Activated CD8-positive, alpha-beta memory T cell treated with anti-CD3 and anti-CD28 coated beads for 48 hours (primary cell): ENCODE measurements at places on chromosomes 3 and 15.

- DNase-seq, result no peak
Measured at GRCh38 chr3:13839253-13839652, 40.6 kb downstream of the WNT7A start.

- no peak for DNase-seq
Measured at GRCh38 chr3:170204023-170204472, 18.2 kb upstream of the PRKCI start.

DNA sequence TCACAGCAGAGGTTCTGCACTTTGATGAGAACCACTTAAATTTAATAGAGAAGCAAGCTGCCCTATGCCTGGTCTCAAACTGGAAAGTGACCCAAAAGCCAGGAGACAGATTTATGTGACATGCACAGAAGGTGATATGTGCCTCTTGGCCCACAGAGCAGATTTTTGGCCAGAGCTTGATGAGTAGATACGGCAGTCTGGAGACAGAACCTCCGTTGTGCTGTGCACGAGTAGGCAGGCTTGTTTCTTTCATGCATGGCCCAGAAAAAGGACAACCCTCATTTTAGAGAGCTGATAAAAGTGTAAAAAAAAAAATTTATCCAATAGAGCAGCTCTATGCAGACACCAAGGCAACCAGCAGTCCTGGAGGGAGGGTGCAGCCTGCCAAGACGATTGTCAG, 423.1 kb downstream of the CNTN6 start:
- no peak for DNase-seq

DNA sequence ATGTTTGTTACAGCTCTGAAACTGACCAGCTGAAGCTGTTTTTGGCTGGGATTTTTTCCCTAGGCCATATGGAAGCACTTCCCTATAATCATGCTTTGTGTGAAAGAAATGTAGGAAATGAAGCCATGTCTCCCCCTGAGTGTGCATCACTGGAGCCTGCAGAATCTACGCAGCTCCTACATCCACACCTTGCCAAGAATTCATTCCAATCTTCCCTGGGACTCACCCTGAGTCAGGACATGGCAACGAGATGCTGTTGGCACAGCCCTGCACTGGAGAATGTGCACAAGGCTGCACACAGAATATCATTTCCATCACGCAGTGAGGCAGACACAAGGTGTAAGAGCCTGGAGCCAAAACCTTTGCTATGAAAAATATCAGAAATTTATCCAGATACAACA, 189.5 kb downstream of the ADAMTSL3 start:
- no peak for DNase-seq

DNA sequence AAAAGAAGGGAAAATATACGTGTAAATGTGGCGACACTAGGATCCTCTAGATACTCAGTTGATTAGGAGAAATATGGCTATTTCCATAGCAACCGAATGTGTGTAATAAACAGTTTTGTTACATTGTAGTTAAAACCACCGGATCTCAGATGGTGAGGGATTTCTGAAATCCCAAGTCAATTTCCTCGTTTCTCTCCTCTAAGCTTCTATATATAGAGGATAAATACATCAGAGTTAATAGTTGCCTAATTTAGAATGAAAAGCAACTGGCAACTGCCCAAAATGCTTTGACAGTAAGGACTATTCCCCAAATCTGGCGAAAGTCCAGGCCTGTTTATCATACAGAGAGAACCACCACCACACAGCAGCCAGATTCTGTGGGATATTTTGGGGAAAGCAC, 112.6 kb downstream of the GABRB3 start:
- no peak for DNase-seq

GRCh38 chr3:51963951-51964451, 3.3 kb downstream of the PCBP4 start:
- no peak for DNase-seq

GRCh38 chr3:128098234-128098633, 25.4 kb downstream of the RUVBL1 start:
- no peak for DNase-seq

DNA sequence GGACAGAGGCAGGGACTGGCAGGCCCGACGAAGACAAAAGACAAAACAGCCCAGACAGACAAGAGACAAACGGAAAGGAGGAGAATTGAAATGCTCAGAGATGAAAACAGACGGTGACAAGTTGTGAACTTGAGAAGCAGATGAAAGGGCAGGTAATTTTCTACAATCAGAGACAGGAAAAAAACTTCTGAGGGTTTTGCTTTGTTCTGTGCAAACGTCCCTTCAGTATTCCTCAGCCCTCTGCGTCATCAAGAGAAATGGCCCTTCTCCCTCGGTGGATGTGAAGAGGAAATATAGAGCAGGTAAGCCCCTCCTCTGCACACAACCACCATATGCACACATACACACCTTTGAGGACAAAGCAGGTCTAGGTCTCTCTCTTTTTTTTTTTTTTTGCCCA, 206.6 kb downstream of the UACA start:
- DNase-seq, result no peak

DNA sequence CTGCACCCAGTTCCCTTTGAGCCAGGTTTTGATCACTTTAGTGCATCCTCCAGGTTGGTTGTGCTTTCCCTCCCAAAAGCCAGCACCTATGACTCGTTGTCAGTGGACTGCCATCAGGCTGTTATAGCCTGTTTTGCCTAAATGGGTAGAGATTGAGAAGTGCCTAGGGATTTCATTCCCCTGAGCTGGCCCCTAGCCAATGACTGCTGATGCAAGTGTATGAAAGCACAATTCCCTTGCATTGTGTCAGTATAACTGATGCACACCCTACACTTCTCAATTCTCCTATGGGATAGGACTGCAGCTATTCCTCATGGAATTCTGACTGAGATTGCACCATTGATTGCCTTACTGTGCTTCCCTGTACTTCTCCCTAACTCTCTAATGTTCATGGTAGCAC, 102.1 kb upstream of the ARPP21 start:
- DNase-seq, result no peak

GRCh38 chr15:93932164-93932776, 299.1 kb upstream of the MCTP2 start:
- no peak for DNase-seq

DNA sequence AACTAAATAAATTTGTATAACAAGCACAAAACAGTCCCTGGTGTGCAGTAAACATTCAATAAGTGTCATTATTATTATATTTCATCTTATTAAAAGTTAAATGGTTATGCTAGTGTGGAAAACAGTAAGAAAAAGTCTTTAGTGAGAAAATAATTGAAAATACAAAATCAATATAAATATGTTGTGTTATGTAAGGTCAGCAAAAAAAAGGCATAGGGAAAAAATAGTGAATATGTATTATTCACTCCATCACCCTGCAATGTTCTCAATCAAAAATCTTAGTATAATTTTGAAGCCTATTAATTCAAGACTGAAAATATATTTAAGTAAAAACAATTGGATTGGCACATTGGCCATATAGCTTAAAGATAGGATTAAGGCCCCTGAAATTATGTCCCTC, 63.3 kb upstream of the KCNMB2 start:
- DNase-seq, result no peak

GRCh38 chr3:41370307-41370706, 171.0 kb downstream of the CTNNB1 start:
- no peak for DNase-seq

GRCh38 chr15:66682865-66683264, 19.2 kb upstream of the SMAD6 start:
- no peak for DNase-seq

DNA sequence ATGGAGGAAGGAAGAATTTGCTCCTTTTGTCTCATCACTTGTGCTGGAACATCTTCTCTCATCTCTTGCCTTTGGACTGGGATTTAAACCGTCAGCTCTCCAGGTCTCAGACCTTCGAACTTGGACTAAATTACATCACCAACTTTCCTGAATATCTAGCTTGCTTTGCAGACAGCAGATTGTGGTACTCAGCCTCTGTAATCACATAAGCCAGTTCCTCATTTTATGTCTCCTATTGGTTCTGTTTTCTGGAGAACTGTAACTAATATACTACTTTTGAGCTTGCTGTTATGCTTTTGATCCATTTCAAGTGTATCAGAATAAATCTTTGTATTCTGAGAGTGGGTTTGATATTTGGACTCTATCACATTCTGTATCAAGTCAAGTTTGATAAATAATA, 164.3 kb upstream of the VEPH1 start:
- no peak for DNase-seq

DNA sequence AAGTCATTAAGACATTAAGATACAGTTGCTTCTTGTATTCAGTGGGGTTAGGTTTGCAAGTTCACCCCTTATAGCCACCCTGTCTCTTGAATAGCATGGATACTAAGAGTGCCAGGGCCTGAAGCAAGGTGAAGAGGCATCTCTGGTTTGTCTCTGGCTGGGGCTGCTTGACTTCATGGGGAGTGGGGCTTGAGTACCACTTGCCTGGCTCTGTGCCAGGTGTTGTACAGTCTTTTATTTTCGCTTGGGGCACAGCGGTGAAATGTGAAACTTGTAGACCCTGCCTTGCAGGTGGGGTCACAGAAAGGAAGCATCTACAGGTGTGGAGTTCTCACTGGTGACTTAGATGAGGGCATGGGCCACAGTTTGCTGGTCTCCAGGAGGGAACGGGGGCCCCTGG, 152.1 kb downstream of the PDE8A start:
- no peak for DNase-seq

GRCh38 chr3:127337911-127338531, 50.2 kb upstream of the PRR20G start:
- no peak for DNase-seq

DNA sequence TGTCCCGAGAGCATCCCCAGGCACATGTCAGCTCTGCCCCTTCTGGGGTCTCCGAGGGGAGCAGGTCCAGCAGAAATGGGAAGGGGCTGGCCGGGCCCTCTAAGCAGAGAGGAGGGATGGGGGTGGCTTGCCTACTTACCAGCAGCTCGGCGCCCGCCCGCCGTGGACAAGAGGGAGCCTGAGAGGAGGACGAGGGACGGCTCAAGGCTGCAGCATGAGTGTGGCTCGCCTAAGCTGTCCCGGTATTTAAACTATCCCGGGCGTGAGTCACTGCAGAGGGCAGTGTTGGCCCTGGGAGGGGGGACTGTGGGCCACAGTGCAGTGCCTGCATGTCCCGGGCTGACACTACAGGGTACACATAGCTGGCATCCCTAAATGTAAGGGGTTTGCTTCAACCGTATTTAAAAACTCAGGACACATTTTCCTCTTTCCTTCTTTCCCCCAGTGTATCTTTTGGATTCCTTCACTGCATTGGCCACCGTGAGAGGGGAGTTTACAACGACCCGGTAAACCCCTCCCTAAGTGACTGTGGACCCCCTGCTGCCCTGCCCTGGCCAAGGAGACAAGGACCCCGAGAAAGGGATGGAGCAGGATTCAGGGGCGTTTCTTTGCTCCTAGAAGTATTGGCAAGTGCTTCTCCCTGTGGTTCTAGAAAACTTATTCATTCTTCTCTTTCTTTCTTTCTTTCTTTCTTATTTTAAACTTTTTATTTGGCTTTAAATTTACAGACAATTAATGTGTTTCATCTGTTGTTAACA, at the start of gene LRRC15:
TSS of gene LRRC15 (minus strand) at position 222 of the 758 bp plus-strand sequence. CDS start 8,700 bp downstream, outside the sequence.
- no peak for DNase-seq

GRCh38 chr3:145017959-145018358, 1046.3 kb downstream of the DIPK2A start:
- DNase-seq, result no peak

- no peak for DNase-seq
Measured at GRCh38 chr3:171731691-171732090, 78.6 kb downstream of the PLD1 start.

DNA sequence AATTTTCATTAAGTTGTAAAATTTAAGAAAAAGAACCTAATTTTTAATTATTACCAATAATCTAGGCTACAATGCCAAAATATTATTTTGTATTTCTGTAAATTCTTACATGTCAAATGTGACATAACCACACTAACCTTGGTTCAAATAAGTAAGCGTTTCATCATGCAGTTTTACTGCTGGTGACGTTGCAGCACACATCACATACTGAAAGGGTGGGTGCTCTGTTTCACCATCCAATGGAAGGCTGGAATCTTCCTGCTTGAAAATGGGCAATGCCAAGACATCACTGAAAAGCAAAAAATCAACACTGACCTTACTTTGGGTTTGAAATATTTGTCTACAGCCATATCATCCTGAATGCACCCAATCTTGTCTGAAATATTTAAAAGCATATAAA, 14.8 kb downstream of the UBP1 start:
- DNase-seq, result no peak

DNA sequence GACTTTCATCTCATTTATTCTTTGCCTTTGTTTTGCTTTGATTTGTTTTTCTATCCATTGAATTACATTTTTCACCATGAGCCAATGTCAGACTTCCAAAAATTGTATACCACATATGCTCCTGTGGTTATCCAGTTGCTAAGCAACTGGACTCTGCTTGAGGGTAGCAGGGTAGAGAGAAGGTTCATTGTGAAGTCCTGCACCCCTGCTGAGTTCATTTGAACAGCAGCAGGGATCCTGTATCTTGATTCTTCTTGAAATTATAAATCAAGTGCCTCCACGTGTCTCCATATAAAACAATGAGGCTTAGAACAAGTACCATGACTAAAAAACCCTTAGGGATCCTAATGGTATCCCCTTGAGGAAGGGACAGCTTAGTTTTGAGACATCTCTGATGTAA, 449.3 kb downstream of the ROBO2 start:
- DNase-seq, result no peak

DNA sequence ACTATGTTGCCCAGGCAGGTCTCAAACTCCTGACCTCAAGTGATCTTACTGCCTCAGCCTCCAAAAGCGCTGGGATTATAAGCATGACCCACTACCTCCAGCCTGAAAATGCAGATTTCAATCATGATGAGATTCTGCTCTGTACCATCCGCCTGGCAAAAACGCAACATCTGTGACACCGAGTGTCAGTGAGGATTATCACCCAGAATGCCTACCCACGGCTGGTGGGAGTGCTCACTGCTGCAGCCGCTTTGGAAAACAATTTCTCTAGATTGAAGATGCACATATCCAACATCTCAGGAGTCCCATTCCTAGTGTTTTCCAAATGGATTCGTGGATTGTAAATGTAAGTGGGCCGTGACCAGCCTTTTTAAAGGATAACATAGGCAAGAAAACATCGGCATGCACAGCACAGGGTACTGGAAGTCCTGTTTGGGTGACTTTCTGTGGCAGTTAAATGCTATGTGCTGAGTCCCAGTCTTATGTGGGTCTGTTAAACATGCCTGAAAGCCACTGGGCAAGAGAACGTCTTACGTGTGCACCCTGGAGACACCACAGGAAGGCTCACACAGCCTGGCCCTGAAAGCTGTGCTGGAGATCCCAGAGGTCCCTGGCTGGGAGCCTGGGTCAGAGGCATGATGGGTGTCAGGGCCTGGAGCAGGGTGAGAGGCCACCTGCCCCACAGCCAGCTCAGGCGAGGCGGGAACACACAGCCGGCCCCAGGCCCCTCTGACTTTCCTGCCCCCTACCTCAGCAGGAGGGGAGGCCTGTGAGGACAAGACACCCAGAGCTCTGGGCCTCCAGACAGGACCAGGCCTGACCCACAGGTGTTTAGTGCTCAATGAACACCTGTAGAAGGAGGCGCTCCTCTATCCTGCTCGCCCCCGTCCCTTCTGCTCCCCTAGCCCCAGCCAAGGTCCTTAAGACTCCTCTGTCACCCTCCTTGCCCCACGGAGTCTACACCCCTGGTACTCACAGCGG, 918 bp downstream of the PRSS50 start:
- DNase-seq, result no peak

- no peak for DNase-seq
Measured at GRCh38 chr3:46892285-46893145, 15.0 kb downstream of the PTH1R start.

- DNase-seq, result no peak
Measured at GRCh38 chr15:61467823-61468222, 238.7 kb upstream of the RORA start.
